CD4-positive, alpha-beta T cell treated with Interleukin-1 beta for 1 hour (primary cell): ENCODE measurements at places on chromosomes 4 and X.

DNA sequence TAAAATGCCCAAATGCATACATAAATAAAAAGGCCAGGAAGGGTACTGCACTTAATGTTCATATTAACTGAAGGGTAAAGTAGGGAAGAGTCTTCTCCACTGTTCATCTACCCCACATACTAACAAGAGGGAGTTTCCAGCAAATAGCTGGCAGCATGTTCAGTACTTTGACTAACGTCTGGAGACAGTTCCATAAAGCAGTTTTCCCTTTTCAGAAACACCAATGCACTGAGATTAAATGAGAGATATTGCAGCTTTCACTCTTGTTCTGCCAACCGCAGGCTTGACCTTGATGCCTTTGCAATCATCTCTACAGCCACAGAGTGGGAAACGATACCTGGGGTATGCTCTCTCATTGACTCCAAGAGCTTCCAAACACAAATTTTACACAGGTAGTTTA is 2123.1 kb upstream of the TENM3 start:
- DNase-seq = no peak

DNA sequence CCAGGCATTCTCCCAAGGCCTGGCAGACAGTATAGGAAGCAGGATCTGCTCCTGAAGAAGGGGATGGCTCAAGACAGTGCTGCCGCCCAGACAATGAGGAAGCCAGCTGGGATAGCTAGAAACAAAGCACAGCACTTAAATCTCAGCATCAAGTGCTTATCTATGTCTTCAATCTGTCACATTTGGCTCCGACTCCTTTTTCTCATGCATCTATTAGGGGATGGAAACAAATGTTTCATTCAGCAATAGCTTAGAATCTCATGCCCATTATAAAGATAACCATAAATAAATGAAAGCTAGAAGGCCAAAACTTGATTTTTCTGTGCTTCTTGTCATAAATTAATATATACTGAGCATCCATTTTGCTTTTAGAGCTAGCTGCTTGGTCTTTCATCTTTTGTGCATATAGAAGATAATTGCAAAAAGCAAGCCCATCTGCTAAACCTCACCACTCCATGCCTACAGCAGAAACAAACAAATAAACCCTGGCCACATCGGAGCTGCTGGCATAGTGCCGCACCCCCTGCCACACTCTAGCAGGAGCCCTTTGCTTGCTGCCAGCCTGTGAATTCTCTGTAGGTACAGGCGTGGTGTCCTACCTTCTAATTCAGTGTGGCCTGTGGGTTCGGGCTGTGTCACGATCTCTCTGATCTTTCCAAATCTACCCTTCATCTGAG is 75.9 kb downstream of the AASDH start:
- DNase-seq = no peak

GRCh38 chrX:138939038-138939437 is 227.5 kb upstream of the FGF13 start:
- no peak for DNase-seq

DNA sequence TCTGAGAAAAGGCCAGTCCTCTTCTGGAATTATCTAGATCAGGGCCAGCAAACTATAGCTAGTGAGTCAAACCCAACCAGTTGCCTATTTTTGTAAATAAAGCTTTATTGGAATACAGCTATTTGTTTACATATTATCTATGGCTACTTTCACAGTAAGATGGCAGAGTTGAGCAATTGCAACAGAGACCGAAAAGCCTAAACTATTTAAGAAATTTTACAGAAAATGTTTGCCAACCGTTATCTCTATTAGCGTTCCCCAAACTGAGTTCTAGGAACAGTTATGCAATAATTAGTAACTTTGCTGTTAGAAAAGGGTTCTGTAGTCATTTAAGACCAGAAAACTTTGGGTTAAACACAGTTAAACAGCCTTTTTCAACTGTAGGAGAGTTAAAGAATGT is 10.5 kb downstream of the TEX13B start:
- no peak for DNase-seq

DNA sequence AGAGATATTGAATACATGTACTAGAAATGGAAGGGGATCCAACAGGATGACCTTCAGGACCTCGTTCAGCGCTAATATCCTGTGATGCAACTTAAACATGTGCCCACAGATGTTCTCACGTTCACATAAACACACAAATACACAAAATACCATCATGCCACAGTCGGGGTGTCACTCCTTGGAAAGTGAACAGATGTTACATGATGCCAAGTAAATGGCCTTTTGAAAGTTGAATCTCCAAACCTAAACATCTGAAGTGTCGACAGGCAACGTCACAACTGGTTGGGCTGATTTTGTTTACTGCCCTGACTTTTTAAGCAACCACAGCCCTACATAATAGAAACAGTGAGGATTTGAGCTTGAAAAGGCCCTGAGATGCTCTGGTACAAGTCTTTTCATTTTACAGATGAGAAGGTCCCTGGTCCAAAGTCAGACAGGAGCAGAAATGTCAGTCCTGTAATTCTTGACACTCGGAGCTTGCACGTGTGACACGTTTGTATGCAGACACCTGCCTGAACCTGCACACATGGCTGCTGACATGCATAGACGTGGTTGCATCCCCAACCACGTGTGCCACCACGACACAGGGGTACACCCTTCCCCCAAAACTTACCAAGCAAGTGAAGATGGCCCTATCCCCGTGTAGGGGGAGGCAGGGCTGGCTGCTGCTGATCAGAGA is 23.5 kb upstream of the BCORL1 start:
- no peak for DNase-seq

GRCh38 chr4:94267037-94267436 is 59.4 kb downstream of the SMARCAD1 start:
- DNase-seq = no peak

- DNase-seq = no peak
Observed at GRCh38 chrX:150063138-150063518, 124.8 kb upstream of the EOLA2 start.

DNA sequence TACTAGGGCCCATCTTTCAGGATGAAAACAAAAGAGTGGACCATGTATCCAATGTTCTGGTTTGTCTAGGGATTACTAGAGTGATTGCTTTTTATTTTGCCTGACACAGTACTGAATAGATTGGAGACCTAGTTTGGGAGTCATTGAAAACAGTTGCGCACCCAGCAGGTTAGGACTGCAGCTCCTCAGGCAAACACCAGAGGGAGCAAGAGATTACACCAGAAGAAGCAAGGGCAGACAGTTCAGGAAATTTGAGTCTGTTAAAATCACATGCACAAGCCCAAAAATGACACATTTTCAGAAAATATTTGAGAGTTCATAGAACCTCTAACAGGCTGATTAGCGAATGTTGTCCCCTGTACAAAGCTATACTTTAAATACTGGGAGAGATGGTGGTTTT is 55.6 kb downstream of the CYLC1 start:
- DNase-seq = no peak

- DNase-seq = no peak
Observed at GRCh38 chr4:126061655-126062054, 746.9 kb downstream of the FAT4 start.

DNA sequence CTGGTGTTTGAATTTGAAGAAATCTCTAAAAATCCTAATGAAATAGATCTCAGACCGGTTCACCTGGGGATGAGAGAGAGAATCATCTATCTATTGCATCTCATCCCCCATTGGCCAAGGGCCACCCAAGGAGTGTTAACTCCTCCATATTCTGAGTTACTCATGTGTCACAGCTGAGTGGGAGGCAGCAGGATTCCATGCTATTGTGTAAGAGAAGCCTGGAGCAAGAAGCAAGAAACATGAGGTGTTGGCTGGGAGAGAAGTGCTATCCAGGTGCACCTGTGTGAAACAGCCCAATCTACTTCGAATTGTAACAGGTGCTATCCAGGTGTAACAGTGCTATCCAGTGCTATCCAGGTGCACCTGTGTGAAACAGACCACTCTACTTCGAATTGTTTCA is 150.3 kb upstream of the MAOA start:
- no peak for DNase-seq

GRCh38 chr4:153151535-153152455 is 52.4 kb upstream of the TRIM2 start:
- DNase-seq = peak; percentile 53

- DNase-seq = no peak
Observed at GRCh38 chrX:68354879-68355628, 78.2 kb downstream of the OPHN1 start.

DNA sequence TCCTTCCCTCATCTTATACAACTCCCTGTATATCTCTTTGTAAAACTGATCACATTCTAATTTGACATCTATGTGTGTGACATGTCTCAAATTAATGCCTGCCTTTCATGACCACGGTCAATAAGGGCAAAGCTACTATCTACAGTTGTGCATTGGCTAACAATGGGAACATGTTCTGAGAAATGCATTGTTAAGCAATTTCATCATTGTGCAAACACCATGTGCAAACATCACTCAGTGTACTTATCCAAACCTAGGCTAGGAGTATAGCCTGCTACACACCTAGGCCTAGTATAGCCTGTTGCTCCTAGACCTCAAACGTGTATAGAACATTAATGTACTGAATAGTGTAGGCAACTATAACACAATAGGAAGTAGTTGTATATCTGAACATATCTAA is 95.0 kb downstream of the BANK1 start:
- DNase-seq = no peak

GRCh38 chr4:26322346-26322745 is 1.5 kb downstream of the RBPJ start:
- DNase-seq = no peak

- DNase-seq = peak; percentile 18
Observed at GRCh38 chrX:135596495-135596894, 76.0 kb downstream of the INTS6L start.

GRCh38 chr4:38577462-38577861 is 86.5 kb upstream of the KLF3 start:
- DNase-seq = no peak

- no peak for DNase-seq
Observed at GRCh38 chr4:21184788-21185187, 484.5 kb downstream of the PACRGL start.

DNA sequence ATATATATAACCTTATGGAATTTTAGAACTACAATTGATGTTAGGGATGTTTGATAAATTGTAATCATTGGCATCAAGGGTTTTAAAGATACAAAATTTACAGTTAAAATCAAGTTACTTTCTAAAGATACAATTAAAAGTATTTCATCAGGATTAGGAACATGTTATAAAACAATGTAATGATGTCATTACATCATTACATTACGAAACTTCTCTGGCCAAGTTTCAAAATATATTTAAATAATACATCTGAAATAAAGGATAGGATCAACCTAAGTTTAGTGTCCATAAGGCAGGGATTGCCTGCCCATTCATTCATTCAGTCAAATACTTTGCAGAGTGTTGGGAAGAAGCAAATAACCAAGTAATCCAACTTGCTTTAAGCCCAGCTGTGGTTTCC is 75.1 kb downstream of the TENM3 start:
- no peak for DNase-seq

DNA sequence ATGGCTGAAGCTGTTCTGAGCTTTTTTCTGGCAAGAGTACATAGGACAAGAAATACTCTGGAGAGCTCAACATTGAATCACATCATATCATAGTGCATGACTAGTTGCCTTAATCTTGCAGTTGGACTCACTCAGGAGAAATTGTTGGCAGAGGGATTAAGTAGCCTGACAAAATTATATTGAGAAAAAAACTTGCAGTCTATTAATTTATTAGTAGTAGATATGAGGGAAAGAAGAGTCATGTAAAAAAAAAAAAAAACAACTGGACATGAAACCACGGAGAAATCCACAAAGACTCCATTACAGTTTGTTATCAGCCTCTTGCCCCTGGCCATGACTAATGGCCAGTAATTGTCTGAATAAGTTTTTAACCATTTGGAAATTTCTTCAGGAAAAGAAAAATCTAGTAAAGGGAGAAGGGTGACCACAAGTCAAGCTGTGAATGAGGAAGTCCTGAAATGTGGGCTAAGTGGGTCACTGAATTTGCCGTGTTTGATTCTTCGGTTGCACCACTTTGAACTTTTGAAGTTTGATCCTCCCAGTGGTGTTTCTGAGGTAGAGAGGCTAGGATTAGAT is 45.6 kb downstream of the FHL1 start:
- DNase-seq = no peak

DNA sequence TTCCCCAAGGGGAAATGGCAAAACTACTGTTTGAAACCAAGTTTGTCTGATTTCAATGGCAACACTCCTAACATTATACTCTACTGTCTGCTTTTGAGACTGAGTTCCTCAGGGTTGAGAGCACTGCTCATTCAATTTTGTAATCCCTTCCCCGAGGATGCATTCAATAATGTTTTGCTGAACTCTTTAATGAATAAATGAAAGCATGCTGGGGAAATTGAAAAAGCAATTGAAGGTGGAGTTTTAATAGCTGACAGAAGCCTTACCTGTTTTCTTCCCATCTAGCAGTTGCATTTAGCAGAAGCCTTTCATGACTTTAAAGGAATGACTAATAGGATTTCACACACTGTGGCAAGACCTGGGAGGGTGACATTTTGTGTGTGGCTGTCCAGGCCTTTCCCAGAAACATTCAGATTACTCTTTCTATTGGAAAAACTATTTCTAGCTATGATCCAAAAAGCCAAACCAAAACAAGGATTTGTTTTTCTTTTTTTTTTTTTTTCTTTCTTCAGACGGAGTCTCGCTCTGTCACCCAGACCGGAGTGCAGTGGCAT is 45.1 kb downstream of the DTHD1 start:
- no peak for DNase-seq

DNA sequence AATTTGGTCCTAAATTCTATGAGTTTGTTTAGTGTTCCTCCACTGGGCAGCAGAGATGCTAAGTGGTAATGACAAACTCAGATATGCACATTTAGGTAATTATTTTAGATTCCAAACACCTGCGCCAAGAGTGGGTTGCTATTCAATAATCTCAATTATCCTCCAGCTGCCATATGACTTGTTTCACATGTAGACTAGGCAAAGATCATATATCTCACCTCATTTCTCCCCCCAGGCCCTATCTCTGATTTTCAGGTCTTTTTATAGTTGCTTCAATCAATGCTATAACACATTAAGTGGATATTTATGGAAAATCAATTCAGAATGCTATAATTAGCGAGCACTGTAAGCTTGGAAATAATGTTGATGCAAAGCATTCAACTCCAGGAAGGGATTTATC is 217.6 kb downstream of the KCTD8 start:
- no peak for DNase-seq

GRCh38 chrX:134997646-134998045 is 6.9 kb downstream of the SMIM10 start:
- no peak for DNase-seq

DNA sequence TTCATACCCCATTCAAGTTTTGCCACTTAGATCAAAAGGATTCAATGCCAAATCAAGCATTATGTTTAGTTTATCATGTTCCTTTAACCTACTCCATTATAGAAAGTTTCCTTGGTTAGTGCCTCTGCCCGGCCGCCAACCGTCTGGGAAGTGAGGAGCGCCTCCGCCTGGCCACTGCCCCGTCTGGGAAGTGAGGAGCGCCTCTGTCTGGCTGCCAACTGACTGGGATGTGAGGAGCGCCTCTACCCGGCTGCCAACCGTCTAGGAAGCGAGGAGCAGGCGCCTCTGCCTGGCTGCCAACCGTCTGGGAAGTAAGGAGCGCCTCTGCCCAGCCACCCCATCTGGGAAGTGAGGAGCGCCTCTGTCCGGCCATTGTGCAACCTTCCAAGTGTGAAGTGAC is 36.3 kb upstream of the PDGFRA start:
- DNase-seq = no peak
